ENCODE measurements at places on chromosomes 4 and X. TPM values are rescaled to one million over a fixed set of nuclear protein-coding genes. Genes with fewer than 3 reads are reported as not detected.

The BGN gene
- not detected for total RNA-seq

The TMEM129 gene
- 31.0 TPM for total RNA-seq

The TLR3 gene
- 8.0 TPM for total RNA-seq

The IDS gene
- total RNA-seq, result 84.4 TPM

The XG gene
- not detected for total RNA-seq

The NPY2R gene
- total RNA-seq, result not detected

The RNF150 gene
- total RNA-seq, result 0.17 TPM

The CXCL5 gene
- total RNA-seq, result 1,906 TPM

The PRAF2 gene
- 16.1 TPM for total RNA-seq

The F8A2 gene
- total RNA-seq, result not detected

The GABRA4 gene
- total RNA-seq, result not detected

The TRO gene
- total RNA-seq, result not detected

The SAGE1 gene
- not detected for total RNA-seq

The PDGFRA gene
- total RNA-seq, result not detected

The CCNB3 gene
- 0.73 TPM for total RNA-seq

The POF1B gene
- 24.1 TPM for total RNA-seq

The NUDT9 gene
- total RNA-seq, result 15.7 TPM

The ESX1 gene
- not detected for total RNA-seq

The MAGEH1 gene
- total RNA-seq, result not detected

The RASSF6 gene
- total RNA-seq, result 12.8 TPM

The RNF4 gene
- total RNA-seq, result 45.6 TPM

The STAP1 gene
- not detected for total RNA-seq

The CT55 gene
- total RNA-seq, result not detected

The ARSJ gene
- 13.3 TPM for total RNA-seq

The PDE5A gene
- total RNA-seq, result 41.9 TPM

The SSX1 gene
- total RNA-seq, result not detected

The FREM3 gene
- not detected for total RNA-seq

The USP38 gene
- total RNA-seq, result 17.1 TPM

The VCX gene
- not detected for total RNA-seq

The GUCY1A1 gene
- total RNA-seq, result 23.6 TPM

The PLXNB3 gene
- 49.2 TPM for total RNA-seq

The PNMA6F gene
- total RNA-seq, result not detected

The DCAF8L2 gene
- not detected for total RNA-seq

The GYG2 gene
- 9.0 TPM for total RNA-seq

The CXCL11 gene
- 38.4 TPM for total RNA-seq

The SLC10A7 gene
- total RNA-seq, result 11.7 TPM

The DCHS2 gene
- total RNA-seq, result 0.07 TPM

The DNAAF6 gene
- total RNA-seq, result not detected

The SLITRK2 gene
- not detected for total RNA-seq

The NAT8L gene
- 0.83 TPM for total RNA-seq

The RBPJ gene
- total RNA-seq, result 56.3 TPM

The NEUROG2 gene
- total RNA-seq, result not detected
